ENCODE measurements at places on chromosomes 2 and 18.

- peak; percentile 92 for DNase-seq
Observed at GRCh38 chr18:74806700-74807416, 209.2 kb downstream of the ZNF407 start.

- peak; percentile 59 for DNase-seq
Observed at GRCh38 chr2:65465124-65465523, 32.7 kb upstream of the SPRED2 start.

- no peak for DNase-seq
Observed at GRCh38 chr2:66602341-66602740, 167.4 kb downstream of the MEIS1 start.

DNA sequence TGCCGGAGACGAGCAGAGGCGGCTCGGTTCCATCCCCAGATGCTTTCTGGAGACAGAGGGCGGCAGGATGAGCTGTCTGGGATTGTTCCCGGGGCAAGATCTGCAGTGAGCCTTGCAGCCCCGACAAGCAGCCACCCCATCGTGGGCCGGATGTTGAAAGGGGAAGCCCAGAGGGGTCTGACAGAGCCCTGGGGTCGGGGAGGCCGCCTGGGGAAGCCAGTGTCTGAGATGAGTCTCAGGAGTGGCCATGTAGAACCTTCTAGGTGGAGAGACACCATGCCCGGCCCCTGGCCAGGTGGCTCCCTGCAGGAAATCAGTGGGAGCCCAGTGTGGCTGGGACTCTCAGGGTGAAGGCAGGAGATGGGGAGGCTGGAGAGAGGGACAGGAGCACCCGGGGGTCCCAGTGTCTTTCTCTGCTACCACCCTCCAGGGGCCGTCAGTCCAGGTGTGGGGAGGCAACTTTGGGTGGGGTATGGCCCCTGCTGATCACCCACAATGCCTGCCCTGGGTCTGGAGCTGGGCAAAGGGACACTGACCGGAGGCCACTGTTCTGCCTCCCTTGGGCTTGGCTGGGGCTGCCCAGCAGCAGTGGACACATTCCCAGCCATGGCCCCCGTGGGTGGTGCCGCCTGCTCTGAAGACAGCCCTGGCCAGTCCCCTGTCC lies 128.3 kb upstream of the HS6ST1 start:
- DNase-seq: no peak

- peak; percentile 89 for DNase-seq
Observed at GRCh38 chr2:98771721-98772524, 41.0 kb upstream of the MGAT4A start.

GRCh38 chr18:53665701-53666100 lies 558.8 kb downstream of the MBD2 start:
- DNase-seq: no peak

GRCh38 chr2:88483200-88483599 lies 30.7 kb upstream of the FOXI3 start:
- DNase-seq: no peak

GRCh38 chr18:2425426-2426317 lies 145.6 kb downstream of the METTL4 start:
- no peak for DNase-seq

DNA sequence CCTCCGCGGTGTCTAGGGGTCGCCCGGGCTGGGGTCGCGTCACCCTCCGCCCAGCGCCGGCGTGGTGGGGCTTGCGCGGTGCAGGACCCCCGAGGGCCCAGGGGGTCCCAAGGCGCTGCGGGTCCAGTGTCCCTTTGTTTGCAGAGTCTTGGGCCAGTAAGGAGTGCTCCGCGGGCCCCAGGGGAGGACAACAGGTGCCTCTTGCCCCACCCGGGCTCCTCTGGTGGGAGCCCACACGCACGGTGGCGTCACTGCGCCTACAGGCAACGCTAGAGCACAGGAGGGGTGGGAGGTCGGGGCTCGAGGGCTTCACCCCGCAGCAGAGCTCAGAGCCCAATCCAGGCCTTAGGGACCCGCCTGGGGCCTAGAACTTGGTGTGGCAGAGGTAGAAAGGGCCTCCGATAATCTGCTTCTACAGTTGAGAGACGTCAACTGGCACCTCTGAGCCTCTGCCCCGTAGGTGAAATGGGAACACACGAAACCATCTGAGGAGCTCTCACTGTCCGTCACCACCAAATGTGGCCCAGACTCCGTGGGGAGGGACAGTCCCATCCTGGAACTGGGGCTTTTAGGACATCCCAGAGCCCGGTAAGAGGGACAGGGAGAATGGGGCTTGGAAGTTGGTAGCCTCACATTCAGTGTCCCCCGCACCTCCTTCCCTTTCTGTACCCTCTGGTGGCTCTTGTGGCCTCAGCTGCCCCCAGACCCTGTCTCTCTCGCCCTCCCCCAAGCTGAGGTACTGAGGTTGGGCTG lies 1.4 kb downstream of the ARID5A start:
- DNase-seq: no peak

GRCh38 chr2:17578466-17578928 lies 38.0 kb downstream of the VSNL1 start:
- DNase-seq: no peak

DNA sequence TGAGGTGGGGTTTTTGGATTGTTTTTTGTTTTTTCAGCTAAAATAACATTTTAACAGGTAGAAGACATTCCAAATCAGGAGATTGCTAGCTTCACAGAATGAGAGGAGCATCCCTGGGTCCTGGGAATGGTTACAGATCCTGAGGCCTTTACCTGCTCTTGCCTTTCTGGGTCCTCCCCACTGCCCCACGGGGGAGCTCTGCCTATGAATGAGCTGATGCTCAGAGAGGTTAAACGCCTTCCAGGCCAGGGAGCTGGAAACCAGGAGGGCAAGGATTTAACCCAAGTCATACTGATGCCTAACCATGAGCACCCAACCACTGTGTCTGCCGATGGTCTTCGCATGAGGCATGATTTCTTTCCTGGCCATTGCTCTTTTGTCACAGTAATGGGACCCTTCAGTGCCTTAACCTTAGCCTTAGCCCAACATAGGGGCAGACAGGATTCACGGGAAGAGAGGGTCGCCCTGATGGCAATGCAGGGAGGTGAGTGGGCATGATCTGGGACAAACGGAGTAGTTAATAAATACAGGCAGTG lies 16.1 kb downstream of the MOCOS start:
- DNase-seq: no peak

DNA sequence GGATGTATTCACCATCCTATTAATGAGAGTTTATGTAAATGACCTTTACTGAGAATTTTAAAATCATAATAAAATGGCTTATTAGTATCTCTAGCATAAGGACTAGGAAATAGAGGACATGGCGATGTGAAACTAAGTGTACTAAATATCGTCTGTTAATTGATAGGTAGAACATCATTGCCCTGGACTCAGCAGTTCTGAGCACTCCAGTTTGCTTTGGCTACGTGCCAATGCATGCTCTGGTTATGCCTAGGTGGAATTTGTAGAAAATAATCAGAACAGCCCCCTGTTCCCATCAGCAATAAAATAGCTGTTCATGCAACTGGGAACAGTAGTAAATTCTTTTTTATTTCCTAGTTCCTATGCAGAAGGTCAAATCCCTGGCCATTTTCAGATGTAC lies 247.8 kb downstream of the DOK6 start:
- DNase-seq: no peak

GRCh38 chr2:146748046-146748445 lies 1096.8 kb upstream of the ACVR2A start:
- no peak for DNase-seq

GRCh38 chr18:35176925-35177324 lies 63.9 kb upstream of the ZNF397 start:
- DNase-seq: no peak

GRCh38 chr2:39642051-39642718 lies 23.5 kb upstream of the TMEM178A start:
- peak; percentile 93 for DNase-seq

GRCh38 chr2:74507926-74508520 lies 528 bp upstream of the PCGF1 start:
- DNase-seq: no peak

- no peak for DNase-seq
Observed at GRCh38 chr2:22189893-22190480, 1066.2 kb downstream of the TDRD15 start.

DNA sequence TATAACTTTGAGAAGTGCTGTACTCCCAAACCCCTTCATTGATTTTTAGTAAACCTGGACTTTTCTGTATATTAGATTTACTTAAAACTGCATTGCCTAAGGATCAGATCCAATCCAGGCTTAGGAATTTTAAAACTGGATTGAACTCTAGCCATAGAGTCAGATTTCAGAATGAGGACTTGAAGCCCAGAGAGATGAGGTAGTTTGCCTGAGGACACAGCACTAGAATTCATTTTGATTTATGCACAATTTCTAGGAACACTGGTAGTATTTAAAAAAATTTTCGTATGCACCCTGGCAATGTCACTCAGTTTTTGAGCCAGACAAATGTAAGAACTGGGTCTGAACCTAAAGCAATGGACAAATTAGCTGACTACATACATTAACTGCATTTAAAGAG lies 144.9 kb downstream of the KCTD1 start:
- DNase-seq: no peak
